ENCODE measurements at places on chromosomes 2 and 18.
A peak's percentile ranks its signal among the peaks of the same experiment; 100 is the strongest.

DNA sequence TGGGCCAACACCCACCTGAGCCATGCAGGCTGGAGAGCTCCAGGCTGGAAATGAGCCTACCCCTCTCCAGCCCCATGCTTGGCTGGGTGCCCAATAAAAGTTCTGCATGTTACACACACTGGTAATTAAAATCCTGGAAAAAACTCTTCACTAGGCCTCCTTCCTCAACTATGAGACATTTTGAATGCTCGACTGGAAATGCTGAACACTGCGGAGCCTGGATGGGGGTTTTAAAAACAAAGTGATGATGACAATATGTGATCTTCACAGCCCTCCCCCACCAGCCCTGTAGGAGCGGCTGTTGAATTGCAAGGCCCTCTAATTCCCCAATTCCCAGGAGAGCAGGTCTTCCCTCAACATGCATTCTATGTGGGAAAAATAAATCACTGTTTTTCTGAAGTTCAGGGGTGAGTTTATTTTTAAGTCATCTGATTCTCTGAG is 179.2 kb downstream of the TTC32 start:
- DNase-seq, result no peak

GRCh38 chr2:66582987-66583880 is 148.3 kb downstream of the MEIS1 start:
- no peak for DNase-seq

DNA sequence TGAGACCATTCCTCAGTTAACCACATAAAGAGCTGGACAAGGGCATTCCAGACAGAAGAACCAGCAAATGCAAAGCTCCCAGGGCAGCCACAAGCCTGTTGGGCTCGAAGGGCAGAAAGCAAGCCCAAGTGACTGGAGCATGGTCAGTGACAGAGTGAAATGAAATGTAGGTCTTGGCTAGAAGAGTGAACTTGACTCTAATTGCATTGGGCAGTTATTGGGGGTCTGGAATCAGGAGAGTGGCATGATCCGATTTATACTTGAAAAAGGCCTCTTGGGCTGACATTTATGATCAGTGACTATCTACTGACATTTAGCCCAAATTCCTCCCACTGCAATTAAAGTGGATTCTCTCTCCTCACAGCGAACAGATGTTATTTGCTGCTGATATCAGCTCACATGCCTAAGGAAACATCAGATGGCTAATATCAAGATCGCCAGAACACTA is 152.5 kb upstream of the KLF7 start:
- DNase-seq, result no peak

DNA sequence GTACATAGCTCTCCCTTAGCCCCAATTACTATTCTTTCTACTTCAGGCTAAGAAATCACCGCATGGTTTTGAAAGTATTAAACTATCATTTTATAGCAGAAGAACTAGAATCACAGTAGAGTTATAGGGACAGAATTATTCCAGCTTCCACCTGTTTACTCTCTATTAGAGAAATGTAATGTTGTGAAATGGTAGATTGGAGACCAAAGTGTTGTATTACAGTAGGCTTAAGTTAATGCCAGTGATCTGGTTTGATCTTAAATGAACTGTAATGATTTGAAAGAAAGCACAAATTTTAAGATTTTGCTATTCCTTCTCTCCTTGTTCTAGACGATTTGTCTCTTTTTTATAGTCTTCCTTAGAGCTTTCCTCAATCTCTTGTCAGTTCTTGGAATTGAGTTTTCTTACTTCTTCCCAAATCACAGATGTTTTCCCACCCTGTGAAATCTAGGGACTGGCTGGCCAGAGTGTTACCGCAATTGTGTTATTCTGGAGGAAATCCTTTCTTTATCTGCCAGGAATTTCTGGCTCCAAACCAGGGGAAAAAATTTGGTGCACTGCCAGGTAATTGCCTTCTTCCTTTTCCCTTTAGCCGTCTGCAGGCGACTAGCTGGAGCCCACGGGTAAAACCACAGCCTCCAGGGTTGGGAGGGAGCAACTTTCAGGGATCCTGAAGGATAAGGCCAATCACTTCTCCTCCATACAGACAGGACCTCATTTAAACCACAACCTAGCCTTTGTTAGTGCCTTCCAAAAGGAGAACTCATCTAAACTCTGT is 51.7 kb downstream of the NOP58 start:
- DNase-seq, result no peak

DNA sequence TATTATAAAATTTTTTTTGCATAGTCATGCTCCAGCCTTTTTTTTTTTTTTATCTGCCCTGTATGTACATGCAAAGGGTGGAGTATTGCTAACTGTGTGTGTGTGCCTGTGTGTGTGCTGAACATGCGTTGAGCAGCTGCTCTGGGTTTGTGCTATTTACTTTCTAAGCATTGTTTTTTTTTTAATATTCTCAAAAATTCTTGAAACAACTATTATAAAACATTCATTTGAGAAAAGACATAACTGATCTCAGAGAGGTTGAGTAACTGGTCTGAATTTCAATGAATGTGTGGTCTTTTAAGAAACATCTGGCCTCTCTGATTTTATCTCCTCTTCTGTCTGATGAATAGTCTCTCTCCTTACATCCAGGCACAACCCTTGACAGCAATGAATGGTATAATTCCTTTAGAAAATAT is 366.0 kb upstream of the SLC14A2 start:
- DNase-seq, result no peak

DNA sequence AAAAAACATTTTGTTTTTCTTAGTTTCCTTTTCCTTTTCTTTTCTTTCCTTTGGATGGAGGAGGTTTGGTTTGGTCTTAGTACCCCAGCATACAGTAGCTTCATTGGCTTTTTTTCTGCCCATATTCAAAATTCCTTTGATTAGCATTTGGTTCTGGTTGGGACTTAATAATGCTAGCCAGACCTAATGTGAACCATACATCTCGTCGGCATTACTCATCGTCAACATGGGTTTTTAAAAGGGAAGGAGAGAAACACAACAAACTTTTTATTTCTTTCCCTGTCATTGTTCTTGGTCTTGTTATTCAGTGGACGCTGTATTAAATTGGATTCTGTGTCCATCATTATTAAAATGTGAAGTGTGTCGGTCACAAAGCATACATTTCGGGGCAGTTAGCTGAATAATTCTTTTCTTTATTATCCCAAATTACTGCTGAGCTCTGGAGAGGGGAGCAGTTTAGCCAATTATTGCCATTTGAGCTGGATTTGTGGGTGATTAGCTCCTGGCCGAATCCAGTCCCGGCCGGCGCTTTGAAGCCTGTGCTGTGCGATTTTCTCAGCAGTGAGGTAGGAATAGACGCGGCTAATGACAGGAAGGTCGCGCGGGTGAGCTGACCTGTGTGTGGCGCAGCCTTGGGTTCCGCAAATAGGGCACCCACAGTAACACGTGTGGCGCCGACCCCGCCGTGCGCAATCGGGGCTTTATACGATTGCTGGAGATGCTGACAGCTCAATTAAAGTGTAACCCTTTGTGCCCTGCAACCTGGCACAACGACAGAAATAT is 303.3 kb downstream of the GBX2 start:
- DNase-seq, result no peak

- DNase-seq, result no peak
Observed at GRCh38 chr2:1617425-1618021, 126.8 kb downstream of the PXDN start.

GRCh38 chr2:179711375-179711774 is 150.0 kb downstream of the ZNF385B start:
- no peak for DNase-seq

- no peak for DNase-seq
Observed at GRCh38 chr2:23653326-23653725, 268.3 kb downstream of the KLHL29 start.

- DNase-seq, result no peak
Observed at GRCh38 chr18:38520786-38521185, 955.2 kb upstream of the CELF4 start.

DNA sequence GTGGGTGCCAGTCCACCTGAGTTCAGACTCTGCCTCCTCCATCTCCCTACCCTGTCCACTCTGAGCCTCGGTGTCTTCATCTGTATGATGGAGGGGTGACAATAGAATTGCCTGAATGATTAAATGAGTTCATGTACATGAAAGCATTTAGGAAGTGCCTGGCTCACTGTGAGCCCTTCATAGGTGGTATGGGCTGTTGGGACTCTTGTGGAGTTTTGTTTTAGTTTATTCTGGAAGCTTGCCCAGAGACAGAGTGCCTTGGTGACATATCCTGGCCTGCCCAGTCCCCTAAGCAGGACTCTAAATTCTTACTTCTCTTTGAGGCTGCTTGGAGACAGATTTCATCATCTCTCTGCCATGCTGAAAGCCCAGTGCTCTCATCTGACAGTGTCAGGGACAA is 24.5 kb upstream of the GIGYF2 start:
- DNase-seq, result no peak

DNA sequence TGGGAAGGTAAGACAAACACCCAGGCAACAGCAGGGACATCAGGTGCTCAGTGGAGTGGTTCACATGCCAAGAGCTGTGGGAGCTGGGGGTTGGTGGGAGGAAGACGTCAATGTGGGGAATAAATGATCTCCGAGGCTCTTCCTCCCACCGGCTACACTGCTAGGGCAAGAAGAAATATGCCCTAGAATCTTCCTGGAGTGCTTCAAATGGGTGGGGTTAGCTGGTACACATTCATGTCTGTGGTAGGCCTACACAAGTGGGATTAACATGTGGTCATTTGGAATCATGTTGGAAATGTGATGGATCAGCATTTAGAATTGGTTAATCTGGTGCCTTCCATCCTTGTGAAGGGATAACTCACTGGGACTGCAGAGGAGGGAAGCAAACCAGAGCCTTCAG is 12.4 kb upstream of the ZFP36L2 start:
- no peak for DNase-seq

DNA sequence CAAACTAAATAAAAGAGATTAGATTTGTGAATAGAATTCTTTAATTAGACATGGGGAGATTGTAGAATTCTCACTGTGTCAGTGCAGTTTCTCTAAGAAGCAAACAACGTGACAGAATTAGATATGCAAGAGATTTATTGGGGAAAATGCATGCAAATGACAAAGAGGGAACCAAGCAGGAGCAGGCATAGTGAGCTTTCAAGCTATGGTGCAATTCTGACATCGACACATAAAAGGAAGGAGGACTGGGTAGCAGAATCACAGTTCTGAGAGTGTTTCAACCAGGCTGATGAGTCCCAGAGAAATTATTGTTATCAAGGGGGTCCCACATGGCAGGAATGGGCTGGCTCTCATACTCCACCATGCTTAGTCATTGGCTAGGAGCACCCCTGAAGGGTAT is 338.4 kb downstream of the FIGN start:
- no peak for DNase-seq

DNA sequence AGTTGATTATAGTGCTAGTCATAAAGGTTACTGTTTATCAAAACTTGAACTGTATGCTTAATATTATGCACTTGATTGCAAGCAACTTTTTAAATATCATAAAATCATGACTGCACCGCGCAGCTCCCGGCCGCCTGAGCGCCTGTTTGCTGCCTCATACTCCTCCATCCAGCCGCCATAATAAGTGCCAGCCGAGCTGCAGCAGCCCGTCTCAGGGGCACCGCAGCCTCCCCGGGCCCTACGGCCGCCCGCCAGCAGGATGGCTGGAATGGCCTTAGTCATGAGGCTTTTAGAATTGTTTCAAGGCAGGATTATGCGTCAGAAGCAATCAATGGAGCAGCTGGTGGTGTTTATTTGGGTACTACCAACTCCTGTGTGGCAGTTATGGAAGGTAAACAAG is 337.2 kb downstream of the PAX3 start:
- DNase-seq, result no peak

DNA sequence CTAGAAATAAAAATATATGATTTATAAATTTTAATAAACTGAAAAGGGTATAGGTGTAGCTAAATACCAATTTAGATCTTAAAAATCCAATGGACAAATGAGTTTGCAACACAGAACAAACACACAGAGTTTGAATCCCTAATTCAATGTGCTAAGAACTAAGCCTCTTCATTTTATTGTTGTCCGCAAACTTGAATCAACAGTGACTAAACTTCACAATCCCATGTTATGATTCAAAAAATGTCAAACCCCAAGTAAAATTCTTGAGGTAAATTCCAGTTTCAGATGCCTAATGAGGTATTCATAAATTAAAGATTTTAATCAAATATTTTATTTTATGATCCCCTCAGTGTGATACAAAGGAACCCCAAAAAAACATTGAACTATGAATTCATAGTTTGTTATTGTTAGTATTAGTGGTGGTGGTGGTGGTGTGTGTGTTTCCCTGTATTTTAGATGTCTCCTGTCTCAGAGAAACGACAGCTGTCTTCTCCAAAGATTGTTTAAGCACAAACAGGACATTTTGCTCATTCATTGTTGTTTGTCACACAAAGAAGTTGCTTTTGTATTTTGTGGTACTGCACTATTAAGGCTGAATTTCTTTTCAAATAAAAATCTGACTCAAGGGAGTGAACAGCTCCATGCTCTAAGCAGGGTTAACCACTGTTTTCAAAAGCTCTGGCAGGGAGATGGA is 259.8 kb downstream of the OSR1 start:
- no peak for DNase-seq

- DNase-seq, result no peak
Observed at GRCh38 chr2:136929531-136929930, 164.2 kb downstream of the THSD7B start.

GRCh38 chr2:196431957-196432356 is 207.6 kb upstream of the CCDC150 start:
- DNase-seq, result peak; percentile 66

DNA sequence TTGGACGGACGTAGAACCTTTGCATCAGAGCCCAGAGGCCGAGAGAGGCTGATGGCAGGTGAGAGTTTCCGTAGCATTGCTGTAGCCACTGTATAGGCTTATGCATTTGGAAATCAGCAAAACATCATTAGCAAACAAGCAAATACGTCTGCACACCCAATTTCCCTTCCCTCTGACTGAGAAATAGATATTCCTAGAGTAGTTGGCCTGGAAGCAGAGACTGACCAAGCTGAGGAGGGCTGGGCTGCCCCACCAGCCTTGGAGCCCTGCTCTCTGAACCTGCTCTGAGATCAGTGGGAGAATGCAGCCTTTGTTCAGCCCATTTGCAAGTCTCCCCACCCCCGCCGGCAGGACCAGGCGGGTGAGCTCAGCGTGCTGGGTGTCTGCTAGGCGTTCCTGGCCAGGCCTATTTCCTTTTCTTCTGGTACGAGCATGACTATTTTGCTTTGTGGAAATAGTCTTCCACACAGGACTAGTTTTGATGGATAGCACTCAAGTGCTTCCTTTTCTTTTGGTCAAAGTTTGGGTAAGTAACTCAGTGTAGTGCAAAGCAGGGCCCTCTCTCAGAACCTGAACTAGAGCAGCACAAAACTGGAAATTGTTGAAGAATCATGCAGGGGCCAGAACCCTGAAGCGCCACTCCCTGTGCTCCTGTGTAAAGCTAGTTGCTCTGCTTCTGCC is 21.9 kb upstream of the RNF149 start:
- DNase-seq, result no peak

DNA sequence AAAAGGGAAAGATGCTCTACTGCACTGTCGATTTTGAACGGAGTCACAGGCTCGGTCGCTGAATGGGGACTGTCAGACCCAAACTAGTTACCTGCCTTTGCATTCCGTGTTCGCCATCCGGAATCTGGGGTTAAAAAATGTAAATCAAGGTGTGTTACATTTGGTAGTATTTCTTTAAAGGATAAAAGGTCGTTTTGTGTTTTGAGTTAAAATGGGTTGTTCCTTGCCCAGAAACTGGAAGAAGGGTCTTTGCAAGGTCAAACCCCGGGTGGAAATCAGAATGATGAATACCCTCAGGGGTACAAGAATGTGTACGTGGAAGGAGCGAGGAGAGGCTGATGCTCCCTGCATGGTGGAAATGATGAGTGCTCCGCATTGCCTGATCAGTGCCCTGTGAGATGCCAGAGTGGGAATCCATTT is 1.0 kb downstream of the VSNL1 start:
- no peak for DNase-seq

GRCh38 chr2:239903803-239904202 is 121.3 kb downstream of the NDUFA10 start:
- no peak for DNase-seq

Measured in NAMALWA (cell line).